Activated T-helper 1 cell treated with anti-CD3 and anti-CD28 coated beads, Interleukin-12 subunit alpha, Interleukin-12 subunit beta, Interleukin-2, Interleukin-4 antibody, amounts not matched to agents 30 ng/mL and 10 ng/mL and 1 ng/mL, durations not matched to agents 14 hours and 24 hours and 36 hours (primary cell): ENCODE measurements at places on chromosomes 1 and 21. TPM values are rescaled to one million over a fixed set of nuclear protein-coding genes. Genes with fewer than 3 reads are reported as not detected.

The KRTAP12-2 gene
- total RNA-seq, result not detected in 2 replicates

The CELSR2 gene
- total RNA-seq, result 4.1 and 4.9 TPM in 2 replicates

The C8A gene
- not detected in 2 replicates for total RNA-seq

The SLFNL1 gene
- total RNA-seq, result 0.18 TPM in 1 of 2 replicates, not detected in the other

The RCC1 gene
- 130 and 135 TPM in 2 replicates for total RNA-seq

The TNFRSF14 gene
- 207 and 215 TPM in 2 replicates for total RNA-seq

The PRAMEF15 gene
- total RNA-seq, result not detected in 2 replicates

The BGLAP gene
- 1.8 and 2.5 TPM in 2 replicates for total RNA-seq

The PADI2 gene
- total RNA-seq, result 0.07 TPM in 1 of 2 replicates, not detected in the other

The OR2L8 gene
- 0.21 TPM in 1 of 2 replicates, not detected in the other for total RNA-seq

The C1QTNF12 gene
- total RNA-seq, result 2.2 and 4.1 TPM in 2 replicates

The C1orf94 gene
- not detected in 2 replicates for total RNA-seq

The REN gene
- total RNA-seq, result not detected in 2 replicates
